SK-N-DZ (cell line): ENCODE measurements at places on chromosomes 3 and 15.

DNA sequence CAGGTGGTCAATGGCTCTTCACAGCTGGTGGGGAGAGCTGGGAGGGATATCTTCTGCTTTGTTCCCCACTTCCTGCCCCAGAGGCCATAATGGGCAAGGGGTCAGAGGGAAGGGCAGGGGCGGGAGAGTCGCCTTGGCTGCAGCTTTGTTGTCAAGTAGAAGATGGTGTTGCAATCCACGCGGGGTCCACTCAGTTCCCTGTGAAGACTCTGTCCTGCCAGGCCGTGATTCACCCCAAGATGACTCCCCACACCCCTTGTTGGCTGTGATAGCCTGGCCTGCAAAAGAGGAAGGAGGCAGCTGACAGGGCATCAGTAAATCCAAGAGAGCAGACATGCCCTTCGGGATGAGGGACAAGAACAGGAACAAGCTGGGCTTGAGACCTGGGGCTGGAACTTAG is 6.9 kb downstream of the GALNT15 start:
- DNase-seq: no peak

GRCh38 chr15:72284781-72285180 is 12.4 kb upstream of the PARP6 start:
- no peak for DNase-seq

- no peak for DNase-seq
These were observed 34.8 kb upstream of the SKIL start for GRCh38 chr3:170322566-170323269.

- no peak for DNase-seq
These were observed 161.2 kb downstream of the APBA2 start for GRCh38 chr15:29046977-29047376.

DNA sequence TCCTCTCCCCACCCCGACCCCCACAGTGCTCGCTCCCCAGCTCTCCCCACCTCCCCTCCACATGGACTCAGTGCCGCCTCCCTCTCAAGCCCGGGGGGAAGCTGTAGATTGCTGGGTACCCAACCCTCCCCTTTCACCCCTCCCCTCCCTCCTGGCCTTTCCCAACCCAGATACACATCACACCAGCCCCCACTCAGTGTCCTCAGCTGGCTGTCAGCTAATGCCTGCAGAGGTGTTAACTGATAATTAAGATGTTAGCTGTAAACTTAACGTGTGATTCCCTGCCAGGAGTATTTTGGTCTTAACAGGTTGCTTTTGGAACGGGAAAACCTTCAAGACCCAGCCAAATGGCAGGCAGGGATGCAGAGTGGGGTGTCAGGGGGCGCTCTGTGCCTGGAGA is 39.4 kb upstream of the LINGO1 start:
- no peak for DNase-seq
